ENCODE measurements at places on chromosomes 16 and 17. TPM values are rescaled to one million over a fixed set of nuclear protein-coding genes. Genes with fewer than 3 reads are reported as not detected.

Gene NOXO1
- total RNA-seq = not detected

Gene ST6GALNAC2
- 1.7 TPM for total RNA-seq

Gene C16orf86
- 1.2 TPM for total RNA-seq

Gene TM4SF5
- not detected for total RNA-seq

Gene KRT36
- not detected for total RNA-seq

Measured in endothelial cell of umbilical vein (primary cell).